ENCODE measurements at places on chromosomes 7 and 10. TPM values are rescaled to one million over a fixed set of nuclear protein-coding genes. Genes with fewer than 3 reads are reported as not detected.

The GIMAP8 gene
- 6.8 TPM for polyA plus RNA-seq

The OR2F1 gene
- polyA plus RNA-seq, result 0.20 TPM

The HTR5A gene
- 2.8 TPM for polyA plus RNA-seq

The CYP3A5 gene
- polyA plus RNA-seq, result 0.55 TPM

The VIPR2 gene
- 2.5 TPM for polyA plus RNA-seq

The H2BK1 gene
- polyA plus RNA-seq, result not detected

The FZD8 gene
- 4.9 TPM for polyA plus RNA-seq

The CFAP58 gene
- 16.3 TPM for polyA plus RNA-seq

The PDLIM1 gene
- 64.3 TPM for polyA plus RNA-seq
